Spinal cord (tissue), 10 donors: ENCODE measurements at places on chromosomes 5 and 9. TPM values are rescaled to one million over a fixed set of nuclear protein-coding genes. Genes with fewer than 3 reads are reported as not detected.

Gene SHISAL2B
- total RNA-seq = 0.72 TPM

DNA sequence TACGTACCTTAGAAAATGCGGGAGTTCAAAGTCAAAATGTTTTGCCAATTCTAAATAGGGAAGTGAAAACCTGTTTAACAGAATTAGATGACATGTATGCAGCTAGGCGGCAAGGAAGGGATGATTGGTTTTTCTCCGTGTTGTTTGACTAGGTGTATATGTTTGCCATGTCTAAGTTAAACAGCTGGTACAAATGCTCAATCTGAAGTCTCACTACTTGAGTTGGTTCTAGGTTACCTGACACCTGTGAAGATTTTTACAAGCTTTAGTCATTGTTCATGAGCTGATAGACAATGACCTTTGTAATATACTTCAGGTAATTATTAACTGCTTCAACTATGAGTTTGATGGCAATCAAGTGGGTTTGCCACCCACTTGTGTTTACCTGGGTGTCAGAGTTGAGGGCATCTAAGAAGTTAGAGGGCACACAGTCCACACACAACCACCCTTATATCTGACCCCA lies 74.3 kb downstream of the SLC44A1 start:
- H3K4me1 ChIP-seq = no peaks in the 10 kb centered on the region
- no peak overlapping the region for H3K27ac ChIP-seq
- DNase-seq = no peak
- no peaks in the 10 kb centered on the region for H3K27me3 ChIP-seq

GRCh38 chr9:135796784-135797485 lies 95.0 kb downstream of the KCNT1 start:
- H3K4me3 ChIP-seq = no peak overlapping the region
- H3K4me1 ChIP-seq = peaks cover 9% of the 10 kb centered on the region
- no peaks in the 10 kb centered on the region for H3K27me3 ChIP-seq
- peaks cover 10% of the 10 kb centered on the region for H3K36me3 ChIP-seq
- no peak overlapping the region for H3K27ac ChIP-seq

GRCh38 chr9:77016121-77016525 lies 3.3 kb upstream of the FOXB2 start:
- no peak overlapping the region for H3K4me3 ChIP-seq
- H3K36me3 ChIP-seq = no peaks in the 10 kb centered on the region
- H3K27ac ChIP-seq = no peak overlapping the region
- peaks cover 65% of the 10 kb centered on the region for H3K4me1 ChIP-seq
- peaks cover 98% of the 10 kb centered on the region for H3K27me3 ChIP-seq
- no peak for DNase-seq
